ENCODE measurements at places on chromosomes 6 and 20. TPM values are rescaled to one million over a fixed set of nuclear protein-coding genes. Genes with fewer than 3 reads are reported as not detected.

The RRBP1 gene
- 145 TPM for total RNA-seq

The JPH2 gene
- 6.5 TPM for total RNA-seq

The KCNK15 gene
- 0.23 TPM for total RNA-seq

The RBPJL gene
- not detected for total RNA-seq

The BMP6 gene
- 14.2 TPM for total RNA-seq

The ATP6V1G2 gene
- total RNA-seq: 0.93 TPM

The SAMD5 gene
- 0.39 TPM for total RNA-seq

The SCUBE3 gene
- 0.05 TPM for total RNA-seq

The DZANK1 gene
- 2.1 TPM for total RNA-seq

The WFDC9 gene
- not detected for total RNA-seq

The OOEP gene
- total RNA-seq: not detected

The HLA-G gene
- not detected for total RNA-seq

The BTBD3 gene
- 16.9 TPM for total RNA-seq

The PRL gene
- not detected for total RNA-seq

The BPIFB1 gene
- total RNA-seq: 0.05 TPM

The SPATS1 gene
- not detected for total RNA-seq

The TMC2 gene
- total RNA-seq: not detected

The PI3 gene
- total RNA-seq: 2.9 TPM

The GNL1 gene
- 29.2 TPM for total RNA-seq

The PLG gene
- total RNA-seq: not detected

The CRYBG1 gene
- 0.56 TPM for total RNA-seq

The RSPH9 gene
- 0.16 TPM for total RNA-seq

The RHAG gene
- not detected for total RNA-seq

The FOXQ1 gene
- 5.3 TPM for total RNA-seq

Data from A549 treated with AZD2906 at 1 μM for 4 hours (cell line).